ENCODE measurements at places on chromosomes 5 and 9.
A peak's percentile ranks its signal among the peaks of the same experiment; 100 is the strongest.

GRCh38 chr5:72788866-72789505, 27.5 kb upstream of the TNPO1 start:
- no peak for DNase-seq

GRCh38 chr9:80883426-80883825, 805.9 kb downstream of the TLE1 start:
- no peak for DNase-seq

- peak; percentile 48 for DNase-seq
Measured at GRCh38 chr5:52582313-52582712, 205.4 kb upstream of the ITGA1 start.

DNA sequence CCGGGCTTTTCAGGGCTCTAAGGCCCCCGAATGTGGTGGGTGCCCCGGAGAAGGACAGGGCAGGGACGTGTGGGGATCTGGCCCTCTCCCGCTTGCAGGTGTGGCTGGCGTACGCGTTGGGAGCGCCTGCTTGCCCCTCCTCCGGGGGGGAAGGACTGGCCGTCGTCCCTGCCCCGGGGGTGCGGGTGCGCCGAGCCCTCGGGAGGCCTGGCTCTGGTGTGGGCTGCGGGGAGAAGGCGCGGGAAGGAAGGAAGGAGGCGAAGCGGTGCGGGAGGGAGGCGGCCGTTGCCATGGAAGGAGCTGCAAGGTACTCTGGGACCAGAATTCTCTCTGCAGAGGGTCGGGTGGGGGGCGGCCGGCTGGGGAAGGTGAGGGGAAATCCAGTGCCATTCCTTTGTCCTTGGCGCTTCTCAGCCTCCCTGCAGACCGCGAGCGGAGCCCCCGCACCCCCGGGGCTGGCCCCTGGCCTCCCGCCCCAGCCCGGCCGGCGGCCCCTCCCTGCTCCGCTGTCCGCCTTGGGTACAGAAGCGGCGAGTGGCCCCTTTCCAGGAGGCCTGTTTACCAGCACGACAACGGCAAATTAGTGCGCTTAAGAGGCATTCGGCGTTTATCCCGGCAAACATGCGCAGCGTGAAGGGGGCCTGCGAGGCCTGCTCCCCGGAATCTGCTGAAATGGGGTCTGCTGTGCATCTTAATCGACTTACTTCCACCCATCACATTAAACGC, 67.1 kb upstream of the UNC5A start:
- DNase-seq: peak; percentile 67

DNA sequence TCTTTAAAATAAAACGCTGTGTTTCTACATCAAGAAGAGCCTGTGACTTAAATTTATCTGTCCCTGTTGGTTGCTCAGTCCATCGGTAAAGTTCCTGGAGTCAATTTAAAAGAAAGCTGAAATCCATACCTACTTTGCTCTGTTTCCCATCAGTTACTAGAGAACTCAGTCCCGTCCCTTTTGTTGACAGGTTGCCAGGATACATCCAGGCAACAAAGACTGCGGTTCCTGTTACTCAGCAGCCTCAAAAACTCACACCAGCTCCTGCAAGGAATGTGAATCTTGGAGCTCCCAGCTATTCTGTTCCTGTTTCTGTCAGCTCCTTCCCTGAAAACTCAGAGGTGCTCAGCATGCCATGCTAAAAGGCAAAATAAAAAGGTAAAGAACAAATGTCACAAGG, at the start of gene ZNF474:
TSS of gene ZNF474 (plus strand) at position 241 of the 400 bp plus-strand sequence. CDS start 22,445 bp downstream, outside the sequence.
- DNase-seq: peak; percentile 94

DNA sequence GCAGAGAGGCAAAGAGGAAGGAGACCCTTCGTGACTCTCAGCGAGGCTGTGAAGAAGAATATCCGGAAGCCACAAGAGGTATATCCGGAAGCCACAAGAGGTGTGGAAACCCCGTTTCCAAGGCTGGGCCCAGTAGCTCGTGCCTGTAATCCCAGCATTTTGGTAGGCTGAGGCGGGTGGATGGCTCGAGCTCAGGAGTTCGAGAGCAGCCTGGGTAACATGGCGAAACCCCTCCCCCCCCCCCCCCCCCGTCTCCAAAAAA, 612 bp upstream of the BBLN start:
- no peak for DNase-seq

GRCh38 chr5:112614986-112615385, 122.7 kb upstream of the APC start:
- DNase-seq: no peak

- no peak for DNase-seq
Measured at GRCh38 chr9:70466976-70467561, 52.6 kb upstream of the KLF9 start.

DNA sequence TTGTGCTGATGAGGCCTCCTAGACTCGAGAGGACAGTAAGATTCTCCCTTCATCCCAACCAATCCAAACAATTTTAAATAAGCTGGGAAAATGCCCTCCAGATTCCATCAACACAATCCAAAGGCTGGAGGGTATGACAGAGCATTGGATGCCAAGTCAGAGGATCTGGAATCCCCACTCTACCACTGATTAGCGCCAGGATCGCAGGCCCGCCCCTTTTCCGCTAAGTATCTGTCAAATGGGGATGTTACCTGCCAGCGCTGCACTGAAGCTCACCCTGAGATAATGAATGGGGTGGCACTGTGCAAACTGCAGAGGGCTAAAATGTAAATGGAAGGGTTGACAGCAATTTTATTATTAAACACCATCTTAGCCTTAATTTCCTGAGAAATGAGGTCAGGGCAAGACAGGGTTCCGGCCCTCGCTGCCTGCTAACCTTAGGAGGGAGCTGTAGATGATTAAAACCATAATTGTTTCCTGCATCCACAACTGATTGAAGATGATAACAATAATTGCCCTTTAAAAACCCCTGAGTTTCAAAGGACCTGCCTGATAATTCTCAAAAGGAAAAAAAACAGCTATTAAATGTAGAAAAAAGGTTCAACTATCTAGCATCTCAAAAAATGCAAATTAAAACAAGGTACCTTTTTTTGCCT, 31.6 kb upstream of the GABBR2 start:
- DNase-seq: no peak

DNA sequence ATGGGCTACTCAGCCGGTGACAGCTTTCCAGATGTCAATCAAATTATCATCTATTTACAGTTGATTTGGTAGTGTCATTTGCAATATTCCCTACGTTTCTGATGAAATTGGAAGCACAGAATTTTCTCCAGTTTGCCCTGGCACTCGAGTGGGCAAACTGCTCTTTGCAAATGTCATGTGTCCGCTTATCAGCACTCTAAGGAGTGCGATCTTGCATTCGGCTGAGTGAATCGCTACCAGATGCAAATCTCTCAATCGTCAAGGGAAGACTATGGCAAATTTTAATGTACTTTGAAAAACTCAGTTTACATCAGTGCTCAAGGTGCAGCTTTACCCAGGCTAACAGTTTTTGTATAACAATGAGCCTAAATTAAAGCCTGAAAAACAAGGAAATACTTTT, 66.8 kb downstream of the BNC2 start:
- no peak for DNase-seq

Data from GM23338 (cell line).